ENCODE measurements at places on chromosomes 12 and 14. TPM values are rescaled to one million over a fixed set of nuclear protein-coding genes. Genes with fewer than 3 reads are reported as not detected.

The OTOGL gene
- total RNA-seq: 0.05 TPM

The IGF1 gene
- 0.24 TPM for total RNA-seq

The FOXN4 gene
- total RNA-seq: not detected

The GYS2 gene
- not detected for total RNA-seq

The DAO gene
- not detected for total RNA-seq

The ADAM20 gene
- 0.88 TPM for total RNA-seq

The RNASE1 gene
- total RNA-seq: not detected

The ACOT4 gene
- total RNA-seq: 0.05 TPM

The C2CD5 gene
- total RNA-seq: 7.9 TPM

The FAM186B gene
- total RNA-seq: 0.10 TPM

The STX2 gene
- total RNA-seq: 31.6 TPM

The NUAK1 gene
- total RNA-seq: 66.7 TPM

The B4GALNT3 gene
- 2.3 TPM for total RNA-seq

The HOTAIR gene
- 1.4 TPM for total RNA-seq

The PRH1 gene
- 8.9 TPM for total RNA-seq

The PARPBP gene
- total RNA-seq: 6.2 TPM

The KRT80 gene
- 68.4 TPM for total RNA-seq

The SDSL gene
- total RNA-seq: 2.8 TPM

The PDE3A gene
- 0.29 TPM for total RNA-seq

The TESPA1 gene
- total RNA-seq: not detected
